ENCODE measurements at places on chromosomes 7 and 10.

GRCh38 chr7:105450177-105450861 lies 61.6 kb upstream of the SRPK2 start:
- DNase-seq, result no peak

- DNase-seq, result peak; percentile 81
Observed at GRCh38 chr10:95245425-95246055, 45.3 kb downstream of the PDLIM1 start.

GRCh38 chr7:3065724-3066143 lies 22.1 kb upstream of the CARD11 start:
- DNase-seq, result no peak

DNA sequence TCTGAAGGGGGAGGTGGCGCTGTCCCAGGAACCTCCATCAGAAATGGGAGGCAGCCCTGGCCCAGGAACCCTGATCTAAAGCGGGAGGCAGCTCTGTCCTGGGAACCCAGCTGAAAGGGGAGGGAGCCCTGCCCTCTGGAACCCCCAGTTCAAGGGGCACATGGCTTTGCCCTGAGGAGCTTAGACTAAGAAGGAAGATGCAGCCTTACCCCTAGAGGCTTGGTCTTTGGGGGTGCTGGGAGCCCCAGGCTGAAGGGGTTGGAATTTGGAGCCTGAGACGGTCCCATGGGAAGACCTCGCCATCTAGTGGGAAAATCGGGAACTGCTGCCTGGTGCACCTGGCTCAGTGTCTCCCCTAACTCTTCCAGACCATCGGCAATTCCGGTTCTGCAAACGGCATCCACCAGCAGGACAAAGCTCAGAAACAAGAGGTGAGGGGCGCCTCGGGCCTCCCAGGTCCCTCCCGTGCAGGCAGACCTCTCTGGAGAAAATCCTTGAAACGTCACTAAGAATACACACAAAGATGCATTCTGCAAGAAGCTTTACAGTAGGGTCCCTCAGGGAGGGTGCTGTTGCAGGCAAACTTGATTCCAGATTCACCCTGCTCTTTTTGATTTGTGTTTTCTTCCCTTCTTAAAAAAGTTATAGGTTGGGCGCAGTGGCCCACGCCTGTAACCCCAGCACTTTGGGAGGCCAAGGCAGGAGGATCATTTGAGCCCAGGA lies 52.4 kb upstream of the GTF2IRD1 start:
- no peak for DNase-seq

GRCh38 chr10:95312257-95312656 lies 21.5 kb upstream of the PDLIM1 start:
- no peak for DNase-seq

DNA sequence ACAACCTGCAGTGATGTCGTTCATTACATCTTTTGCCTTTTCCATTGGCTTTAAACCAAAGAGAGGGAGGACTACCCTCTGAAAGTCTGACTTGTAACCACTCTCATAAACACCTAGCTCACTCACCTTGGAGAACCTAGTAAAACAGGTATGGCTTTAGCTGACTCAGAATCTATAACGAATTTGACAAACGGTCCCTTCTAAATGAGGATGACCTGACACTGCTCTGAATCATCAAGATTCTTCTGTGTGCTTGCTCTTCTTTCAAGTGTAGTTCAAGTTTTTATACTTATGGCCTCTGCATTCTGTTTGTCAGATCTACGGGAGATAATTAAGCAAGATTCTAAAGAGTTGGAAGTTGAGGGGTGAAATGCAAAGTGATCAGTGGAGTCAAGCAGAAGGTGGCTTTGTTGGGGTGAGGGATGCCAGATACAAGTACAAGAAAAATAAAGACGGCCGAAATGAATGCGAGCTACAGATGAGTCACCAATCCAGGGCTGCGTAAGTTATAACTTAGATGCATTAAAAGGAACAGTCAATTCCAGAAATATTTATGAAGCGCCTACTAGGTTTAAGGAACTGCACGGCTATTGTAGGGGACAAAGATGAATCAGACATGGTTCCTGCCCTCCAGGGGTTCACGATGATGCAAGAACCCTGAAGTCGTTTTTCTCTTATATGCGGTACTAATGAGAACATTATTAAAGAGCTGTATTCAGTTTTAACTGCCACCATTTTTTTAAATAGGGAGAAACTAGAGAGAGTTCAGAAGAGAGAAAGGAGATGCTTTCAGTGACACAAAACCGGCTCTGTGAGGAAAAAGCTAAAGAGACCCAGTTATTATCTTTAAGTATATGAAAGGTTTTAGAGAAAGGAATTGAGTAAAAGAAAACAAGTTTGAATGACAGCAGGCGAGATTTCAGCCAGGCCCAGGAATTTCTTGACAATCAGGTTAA lies 6.5 kb downstream of the HIPK2 start:
- no peak for DNase-seq

DNA sequence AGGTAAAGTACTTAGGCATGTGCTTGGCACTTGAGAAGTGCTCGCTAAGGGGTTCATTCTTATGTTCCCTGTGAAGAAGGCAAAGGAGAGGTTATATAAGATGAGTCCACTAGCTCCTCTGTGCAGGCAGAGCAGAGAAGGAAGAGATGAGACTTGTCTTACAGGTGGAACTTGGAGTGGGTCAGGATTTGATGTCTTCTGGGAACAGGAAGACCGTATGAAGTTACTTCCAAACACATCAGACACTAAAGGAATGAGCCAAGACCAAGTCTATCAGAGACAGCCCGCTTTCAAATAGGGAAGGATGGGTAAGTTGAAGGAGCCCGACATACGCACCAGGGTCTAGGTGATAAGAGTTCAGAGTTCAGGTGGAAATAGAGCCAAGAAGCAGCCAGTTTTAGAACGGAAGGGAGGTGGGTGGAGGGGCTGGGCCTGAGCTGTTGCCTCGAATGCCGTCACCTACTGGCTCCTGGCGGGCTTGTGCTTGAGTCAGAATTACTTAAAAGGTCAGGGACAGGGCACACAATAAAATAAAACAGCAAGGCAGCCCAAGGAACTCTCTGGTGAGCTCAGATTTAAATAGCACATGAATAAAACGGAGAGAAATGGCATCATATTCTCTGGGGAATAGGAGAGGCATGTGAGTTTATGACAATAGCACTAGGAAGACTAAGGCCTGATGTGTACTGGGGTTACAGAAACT lies 56.1 kb upstream of the GRB10 start:
- DNase-seq, result no peak

DNA sequence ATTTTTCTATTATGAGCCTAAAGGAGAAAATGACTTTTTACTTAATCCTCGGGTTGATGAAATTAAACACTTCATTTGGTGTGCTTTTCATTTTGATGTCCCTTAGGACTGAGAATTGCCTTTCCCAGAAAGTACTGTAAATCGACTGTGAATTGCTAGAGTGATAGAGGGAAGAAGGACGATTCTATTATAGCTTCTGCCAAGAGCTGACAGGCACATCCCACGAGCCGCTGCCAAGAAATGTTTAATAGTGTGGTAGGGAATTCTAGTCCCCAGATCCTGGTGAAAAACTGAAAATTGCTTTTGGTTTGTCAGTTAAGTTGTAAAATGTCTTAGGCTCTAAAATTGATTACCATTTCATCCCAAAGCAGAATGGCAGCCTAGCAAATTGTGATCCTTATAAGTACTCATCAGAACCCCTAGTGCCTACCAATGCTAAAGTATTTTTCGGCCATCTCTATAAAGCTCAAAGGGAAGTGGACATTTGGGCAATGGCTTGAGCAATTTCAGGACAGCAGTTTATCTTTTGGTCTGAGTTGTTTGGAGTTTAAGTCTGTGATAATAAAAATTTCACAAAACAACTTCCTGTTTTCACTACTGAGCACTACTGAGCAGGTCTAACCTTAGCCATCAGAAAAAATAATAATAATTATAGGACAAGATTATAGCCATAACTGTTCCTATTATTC lies 44.6 kb upstream of the HYCC1 start:
- DNase-seq, result no peak

DNA sequence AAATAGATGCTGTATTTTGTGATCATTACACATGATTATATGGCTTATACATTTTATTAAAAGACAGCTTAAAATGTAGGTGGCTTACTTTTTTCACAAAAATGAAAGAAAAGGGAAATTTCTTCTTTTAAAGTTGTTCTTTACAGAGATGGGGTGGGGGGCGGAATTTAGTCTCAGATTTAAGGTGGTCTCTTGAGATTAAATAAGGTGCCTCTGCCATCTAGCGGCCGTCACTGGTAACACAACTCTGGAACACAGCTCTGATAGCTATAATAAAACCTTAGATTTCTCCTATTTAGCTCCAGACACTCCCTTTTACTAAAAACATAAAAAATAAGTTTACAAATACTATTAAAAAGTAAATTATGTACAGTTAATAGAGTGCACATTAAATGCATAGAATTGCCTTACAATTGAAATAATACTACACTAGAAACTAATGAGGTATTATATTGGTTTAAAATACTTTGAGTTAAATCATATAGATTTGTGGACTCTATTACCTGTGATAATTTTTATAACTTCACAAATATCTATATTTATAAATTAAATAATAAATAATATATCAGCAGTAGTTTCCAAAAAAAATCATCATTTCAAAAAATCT lies 210.9 kb downstream of the DGKB start:
- DNase-seq, result no peak

DNA sequence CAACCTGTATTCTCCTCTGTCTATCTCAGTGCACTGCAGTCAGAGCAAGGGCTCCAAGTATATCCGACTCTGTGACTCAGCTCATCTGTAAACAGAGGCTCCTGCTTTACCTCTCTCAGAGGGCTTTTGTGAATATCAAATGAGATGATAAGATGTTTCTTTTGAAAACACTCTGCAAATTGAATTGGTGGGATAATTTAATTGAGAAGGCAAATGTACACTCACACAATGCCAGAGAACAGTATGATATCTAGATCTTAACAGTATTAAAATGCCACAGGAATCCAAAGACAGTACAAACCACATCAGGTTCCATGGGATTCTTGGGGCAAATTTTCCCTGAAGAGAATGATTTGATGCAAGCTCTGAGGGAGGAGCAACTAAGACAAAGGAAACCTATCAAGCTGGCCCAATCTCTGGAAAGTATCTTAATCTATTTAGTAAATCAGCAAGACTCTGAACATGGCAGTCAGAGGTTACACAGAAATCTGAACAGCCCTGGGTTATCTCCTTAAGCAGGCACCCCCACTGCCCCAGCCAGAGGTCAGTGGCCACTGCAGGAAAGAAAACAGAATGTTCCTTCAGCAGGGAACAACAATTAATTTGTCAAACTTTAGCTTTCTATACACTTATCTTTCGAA lies 45.9 kb downstream of the DOCK4 start:
- DNase-seq, result no peak

DNA sequence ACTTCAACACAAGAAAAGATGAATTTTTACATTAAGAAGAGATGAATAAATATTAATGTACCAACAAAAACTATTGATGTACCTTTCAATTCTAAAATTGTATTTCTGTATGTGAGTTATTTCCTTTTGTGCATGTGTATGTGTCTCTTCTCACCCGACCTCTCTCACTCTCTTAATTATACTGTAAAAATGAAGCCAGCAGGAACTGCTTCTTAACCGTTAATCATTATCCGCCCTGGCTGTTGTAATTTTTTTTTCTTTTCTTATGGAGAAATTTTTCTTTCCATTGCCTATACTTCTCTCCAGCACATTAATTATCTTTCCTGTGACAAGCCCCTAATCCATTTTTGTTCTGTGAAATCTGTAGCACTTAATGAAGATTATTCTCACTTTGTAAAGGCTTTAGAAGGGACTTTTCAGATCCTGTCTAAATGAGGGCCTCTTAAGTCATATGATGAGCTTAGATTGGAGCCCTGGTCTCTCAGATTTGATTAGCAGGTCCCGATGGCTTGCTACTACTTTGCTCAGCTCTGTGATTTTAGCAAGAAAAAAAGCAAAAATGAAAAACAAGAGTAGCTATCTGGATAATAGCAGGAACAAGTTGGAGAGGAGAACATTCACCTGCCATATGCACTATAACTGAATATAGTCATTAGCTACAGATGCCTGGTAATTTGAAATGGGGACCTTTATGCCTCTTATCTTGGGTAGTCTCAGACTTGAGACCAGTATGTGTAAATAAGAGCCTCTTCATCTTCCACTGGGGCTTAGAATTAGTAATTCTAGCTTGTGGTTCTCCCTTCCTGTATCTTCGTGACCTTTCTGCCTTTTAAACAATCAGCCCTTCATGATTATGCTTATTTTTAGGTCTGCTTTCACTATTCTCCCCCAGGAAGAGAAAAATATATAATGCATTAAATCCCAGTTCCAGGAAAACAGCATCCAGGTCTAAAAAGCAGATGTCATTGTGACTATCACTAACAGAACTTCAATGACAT lies 80.0 kb upstream of the COL1A2 start:
- no peak for DNase-seq

DNA sequence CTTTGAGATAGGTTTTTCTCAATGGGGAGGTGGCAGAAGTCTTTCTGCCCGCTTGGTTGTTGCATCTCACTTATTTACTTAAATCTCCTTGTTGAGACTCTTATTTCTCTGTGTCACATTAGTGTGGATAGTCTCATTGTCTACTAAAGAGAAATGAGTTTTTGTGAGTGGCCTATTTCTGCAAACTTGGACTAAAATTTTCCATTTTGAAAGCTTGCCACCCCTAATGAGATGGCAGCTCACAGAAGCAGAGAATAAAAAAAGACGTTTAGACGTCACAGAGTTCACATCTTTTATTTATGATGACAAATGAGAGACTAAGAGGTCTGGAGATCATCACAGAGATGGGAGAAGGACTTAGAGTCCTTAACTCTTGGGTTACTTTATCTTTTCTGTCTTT lies 262.7 kb upstream of the PHYHIPL start:
- DNase-seq, result no peak

GRCh38 chr7:28297801-28298459 lies 114.4 kb upstream of the CREB5 start:
- no peak for DNase-seq

DNA sequence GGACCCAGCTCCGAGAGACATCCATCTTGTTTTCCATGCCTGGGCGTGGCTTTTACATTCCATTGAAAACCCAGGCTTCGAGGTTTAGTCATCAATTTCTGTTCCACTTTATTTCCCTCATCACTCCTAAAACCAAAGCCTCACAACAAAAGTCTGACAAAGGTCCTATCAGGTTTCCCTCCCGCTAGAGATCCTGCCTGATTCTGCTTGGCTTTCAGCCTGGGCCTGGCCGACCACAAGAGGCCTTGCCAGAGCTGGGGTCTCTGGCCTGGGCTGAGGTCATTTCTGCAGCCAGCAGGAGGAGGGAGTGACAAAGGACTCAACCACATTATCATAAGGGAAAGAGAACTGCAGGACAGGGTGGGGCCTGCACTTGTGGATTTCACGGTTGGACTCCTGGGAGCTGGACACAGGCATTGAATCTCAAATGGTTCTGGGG lies 167.0 kb downstream of the FANK1 start:
- DNase-seq, result no peak

GRCh38 chr10:115092258-115092554 lies 959 bp upstream of the ATRNL1 start:
- DNase-seq, result no peak

All from GM12878 (cell line).